Fibroblast of skin of left biceps (primary cell): ENCODE measurements at places on chromosomes 11 and 22.

DNA sequence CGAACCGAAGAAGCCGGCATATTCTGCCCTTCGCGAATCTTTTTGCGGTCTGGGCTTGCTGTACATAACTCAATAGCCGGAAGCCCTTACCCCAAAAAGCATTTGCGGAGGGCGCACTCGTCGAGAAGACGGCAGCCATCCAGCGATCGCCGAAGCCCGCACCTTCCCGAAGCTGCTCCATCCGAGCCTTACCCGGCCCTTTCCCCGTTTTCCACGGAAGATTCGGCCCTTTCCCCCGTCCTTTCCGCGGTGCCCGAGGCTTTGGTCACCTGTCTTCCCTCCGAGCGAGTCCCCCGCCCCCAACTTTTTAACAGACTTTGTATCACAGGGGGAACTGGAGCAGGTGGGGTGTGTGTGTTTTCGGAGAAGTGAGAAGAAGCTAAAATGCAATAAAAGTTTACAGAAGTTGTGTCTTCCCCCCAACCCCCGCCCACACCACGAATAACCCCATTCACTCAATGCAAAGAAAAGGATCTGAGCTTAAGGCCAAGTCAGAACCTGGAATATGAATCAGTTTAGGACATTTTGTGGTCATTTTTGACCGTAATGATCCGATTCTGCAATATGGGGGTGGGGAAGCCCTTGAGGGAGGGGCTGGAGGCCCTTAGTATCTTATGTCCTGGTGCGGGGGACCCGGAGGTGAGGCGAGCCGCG is 99.0 kb upstream of the HSD17B12 start:
- DNase-seq: no peak

GRCh38 chr22:36985211-36985889 is 33.9 kb downstream of the TST start:
- no peak for DNase-seq

- DNase-seq: no peak
Observed at GRCh38 chr11:44928816-44929215, 21.9 kb downstream of the TP53I11 start.

DNA sequence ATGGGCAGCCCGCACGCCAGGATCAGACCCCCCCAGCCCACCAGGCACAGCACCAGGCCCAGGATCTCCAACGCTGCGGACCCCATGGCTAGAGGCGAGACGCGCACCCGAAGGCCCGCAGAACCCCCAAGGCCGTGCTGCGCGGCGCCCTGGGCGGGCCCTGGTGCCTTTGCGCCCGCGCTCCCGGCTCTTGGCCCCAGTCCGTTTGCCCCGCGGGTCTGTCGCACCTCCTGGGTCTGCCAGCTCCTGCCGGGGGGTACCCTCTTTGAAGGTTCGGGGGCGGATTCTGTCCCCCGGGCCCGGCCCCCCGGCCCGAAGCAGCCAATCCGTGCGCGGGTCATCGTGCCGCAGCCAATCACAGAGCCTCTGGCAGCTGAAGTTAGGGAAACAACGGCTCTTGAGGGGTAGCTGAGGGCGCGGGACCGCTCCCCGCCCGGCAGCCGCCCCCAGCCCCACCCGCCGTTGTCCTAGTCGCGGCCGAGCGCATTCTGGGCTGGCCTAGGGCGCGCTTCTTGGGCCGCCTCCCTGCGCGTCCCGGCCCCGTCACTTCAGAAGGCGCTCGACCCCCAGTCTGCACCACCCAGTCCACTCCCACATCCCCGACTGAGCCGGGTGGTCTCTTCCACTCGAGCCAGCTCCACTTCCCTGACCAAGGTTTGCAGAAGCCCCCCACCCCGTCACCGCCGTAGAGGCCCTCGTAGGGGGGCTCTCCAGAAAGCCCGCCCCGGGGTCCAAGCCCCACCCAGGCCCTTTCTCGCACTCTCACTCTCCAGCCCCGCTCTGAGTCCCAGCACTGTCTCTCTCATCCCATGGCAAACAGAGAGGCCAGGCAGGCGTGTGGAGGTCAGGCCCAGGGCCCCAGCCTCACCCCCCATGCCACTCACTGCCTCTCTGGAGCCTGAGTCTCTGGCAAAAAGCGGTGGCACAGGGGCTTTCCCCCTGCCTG is at the start of gene CLDN5:
TSS of gene CLDN5 (minus strand) at position 241 of the 946 bp plus-strand sequence. CDS start at position 86, 155 bp downstream.
- no peak for DNase-seq

- no peak for DNase-seq
Observed at GRCh38 chr11:76155500-76156227, 50.6 kb downstream of the WNT11 start.
